ENCODE measurements at places on chromosomes 3 and 15. TPM values are rescaled to one million over a fixed set of nuclear protein-coding genes. Genes with fewer than 3 reads are reported as not detected.

Gene SCN11A
- total RNA-seq, result not detected

Gene PP2D1
- total RNA-seq, result not detected

Gene TMEM115
- total RNA-seq, result 61.4 TPM

Gene GP9
- total RNA-seq, result not detected

Gene PPP1R14D
- total RNA-seq, result not detected

Gene LTF
- total RNA-seq, result not detected

Gene EEFSEC
- total RNA-seq, result 24.8 TPM

Gene PRICKLE2
- 17.7 TPM for total RNA-seq

Gene NR2E3
- 0.13 TPM for total RNA-seq

Gene PCSK6
- total RNA-seq, result 0.13 TPM

Gene LPP
- total RNA-seq, result 75.0 TPM

Gene MYZAP
- under 0.01 TPM for total RNA-seq

Gene GPR149
- not detected for total RNA-seq

Gene INSYN1
- total RNA-seq, result 3.8 TPM

Gene CCDC39
- under 0.01 TPM for total RNA-seq

Gene ZNF660
- total RNA-seq, result 1.1 TPM

Gene MYEF2
- 9.5 TPM for total RNA-seq

Gene SETD2
- total RNA-seq, result 18.1 TPM

Gene RNU6-1
- total RNA-seq, result not detected

Gene ACAN
- 0.63 TPM for total RNA-seq

Gene C3orf52
- 13.1 TPM for total RNA-seq

Gene WNT5A
- total RNA-seq, result 58.7 TPM

Gene C2CD4B
- not detected for total RNA-seq

Gene CD80
- not detected for total RNA-seq
